MM.1S (cell line): ENCODE measurements at places on chromosomes 6 and 20.

- no peak for DNase-seq
Observed at GRCh38 chr6:63816982-63817436, 181.4 kb downstream of the PHF3 start.

GRCh38 chr6:106609699-106610098 lies 19.6 kb downstream of the RTN4IP1 start:
- DNase-seq, result no peak

DNA sequence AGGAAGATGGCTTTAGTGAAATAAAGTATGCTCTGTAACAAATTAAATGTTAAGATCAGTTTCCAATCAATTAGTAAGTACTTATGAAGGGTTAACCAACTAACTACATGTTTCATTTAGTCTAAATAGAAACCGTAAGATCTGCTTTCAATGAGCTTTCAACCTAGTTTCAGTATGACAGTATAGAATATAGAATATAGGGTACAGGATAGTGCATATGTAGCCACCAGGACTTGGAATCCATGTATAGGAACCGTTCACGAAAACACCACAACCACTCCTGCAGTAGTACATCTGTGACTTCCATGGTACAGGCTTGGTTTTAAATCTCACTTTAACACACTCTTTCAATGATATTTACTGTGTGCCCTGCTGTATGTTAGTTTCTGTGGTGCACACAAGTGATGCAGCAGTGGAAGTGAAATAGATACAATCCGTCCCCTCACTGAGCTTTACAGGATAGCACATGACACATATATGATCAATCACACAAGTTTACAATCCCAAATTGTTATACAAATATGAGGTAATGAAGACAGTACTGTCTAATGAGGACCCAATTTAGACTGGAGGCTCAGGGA lies 479.7 kb upstream of the MARCKS start:
- no peak for DNase-seq

GRCh38 chr6:44041461-44042260 lies 85.6 kb downstream of the MRPL14 start:
- no peak for DNase-seq

DNA sequence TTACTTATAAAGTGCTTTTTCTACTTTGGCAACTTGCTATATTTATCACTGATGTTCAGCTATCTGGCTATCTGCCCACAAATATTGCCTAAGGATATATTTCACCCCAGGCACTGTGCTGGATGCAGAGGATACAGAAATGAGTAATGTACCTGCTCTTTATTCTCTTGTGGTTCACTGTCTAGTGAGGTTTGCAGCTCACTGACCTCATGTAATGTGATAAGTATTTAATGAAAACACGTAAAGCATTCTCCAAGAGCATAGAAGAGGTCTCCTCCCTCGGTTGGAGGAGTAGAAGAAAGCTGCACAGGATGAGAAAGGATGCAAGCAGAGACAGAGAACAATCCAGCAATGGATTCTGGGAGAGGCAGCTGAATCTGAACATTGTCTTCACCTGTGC lies 610.7 kb downstream of the CBLN4 start:
- DNase-seq, result no peak

GRCh38 chr6:78770765-78771164 lies 96.6 kb upstream of the IRAK1BP1 start:
- no peak for DNase-seq

DNA sequence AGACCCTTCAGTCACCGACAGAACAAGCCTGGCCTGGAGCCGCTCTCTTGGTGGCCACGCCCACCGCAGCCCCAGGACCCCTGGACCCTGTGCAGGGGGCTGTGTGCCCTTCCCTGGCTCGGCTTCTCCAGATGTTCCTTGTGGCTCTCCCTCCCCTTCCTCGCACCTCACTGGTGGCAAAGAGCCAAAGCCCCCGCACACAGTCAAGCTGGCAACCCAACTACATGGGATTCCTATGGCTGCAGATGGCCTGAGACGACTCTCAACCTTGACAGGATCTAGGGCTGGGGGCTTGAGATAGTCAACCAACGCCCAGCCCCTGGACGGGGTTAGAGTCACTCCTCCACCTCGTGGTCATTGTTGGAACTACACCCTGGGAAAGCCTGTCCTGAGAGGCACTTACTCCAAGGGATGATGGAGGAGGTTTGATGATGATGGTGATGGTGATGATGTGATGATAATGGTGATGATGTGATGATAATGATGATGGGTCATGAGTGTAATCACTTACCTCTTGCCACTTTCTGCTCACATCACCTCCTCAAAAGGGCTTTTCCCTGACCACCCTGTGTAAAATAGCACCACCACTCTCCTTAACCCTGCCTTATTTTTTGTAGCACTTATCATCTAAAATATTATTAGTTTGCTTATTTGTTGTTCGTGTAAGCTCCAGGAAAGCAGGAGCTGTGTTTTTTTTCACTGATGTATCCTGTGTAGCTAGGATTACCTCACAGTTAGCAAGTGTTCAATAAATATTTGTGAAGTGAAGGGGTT lies 278.4 kb downstream of the LRFN2 start:
- peak; percentile 42 for DNase-seq

DNA sequence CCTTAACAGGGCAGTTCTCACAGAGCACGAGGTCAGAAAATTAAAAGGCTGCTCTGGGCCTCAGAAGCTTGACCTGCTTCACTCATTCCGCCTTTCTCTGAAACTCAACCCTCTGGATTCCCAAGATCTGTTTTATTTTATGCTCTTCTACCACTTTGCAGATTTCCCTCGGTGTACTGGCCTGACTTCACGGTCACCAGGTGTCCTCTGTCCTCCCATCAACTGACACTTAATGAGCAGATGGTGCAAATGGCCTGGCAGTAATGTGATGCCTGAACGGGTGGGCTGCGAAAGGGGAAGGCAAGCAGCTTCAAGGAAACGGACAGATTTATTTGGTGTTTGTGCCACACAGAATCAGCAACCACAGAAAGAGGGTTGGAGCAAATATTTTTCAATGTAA lies 169.7 kb upstream of the TFAP2D start:
- no peak for DNase-seq

- DNase-seq, result no peak
Observed at GRCh38 chr6:80527552-80528052, 421.1 kb downstream of the BCKDHB start.

DNA sequence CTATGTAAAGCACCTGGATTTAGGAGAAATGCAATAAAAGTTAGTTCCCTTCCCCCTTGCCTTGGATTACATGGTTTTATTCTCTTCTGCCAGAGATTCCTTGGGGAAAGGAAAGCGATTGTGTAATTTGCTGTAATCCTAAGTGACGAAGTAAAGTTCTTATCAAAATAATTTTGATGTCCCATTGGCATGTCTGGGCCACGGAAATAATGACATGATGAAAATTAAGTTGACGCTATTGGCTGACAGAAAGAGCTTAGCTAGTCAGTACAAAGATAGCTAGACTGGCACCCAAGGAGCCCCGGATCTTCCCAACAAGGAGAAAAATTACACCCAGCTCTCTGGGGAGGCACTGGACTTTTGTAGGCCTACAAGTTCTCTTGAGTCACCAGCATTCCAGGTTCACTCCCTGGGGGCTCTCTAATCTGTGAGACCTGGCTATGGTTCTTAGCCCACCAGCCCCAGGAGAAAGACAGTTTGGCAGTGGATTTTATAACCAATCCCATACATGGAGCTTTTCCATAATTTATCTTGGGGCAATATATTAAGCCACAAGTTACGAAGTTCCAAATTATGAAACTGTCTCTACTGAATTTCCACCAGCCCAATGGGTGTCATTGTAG lies 59.9 kb downstream of the FOXA2 start:
- no peak for DNase-seq

DNA sequence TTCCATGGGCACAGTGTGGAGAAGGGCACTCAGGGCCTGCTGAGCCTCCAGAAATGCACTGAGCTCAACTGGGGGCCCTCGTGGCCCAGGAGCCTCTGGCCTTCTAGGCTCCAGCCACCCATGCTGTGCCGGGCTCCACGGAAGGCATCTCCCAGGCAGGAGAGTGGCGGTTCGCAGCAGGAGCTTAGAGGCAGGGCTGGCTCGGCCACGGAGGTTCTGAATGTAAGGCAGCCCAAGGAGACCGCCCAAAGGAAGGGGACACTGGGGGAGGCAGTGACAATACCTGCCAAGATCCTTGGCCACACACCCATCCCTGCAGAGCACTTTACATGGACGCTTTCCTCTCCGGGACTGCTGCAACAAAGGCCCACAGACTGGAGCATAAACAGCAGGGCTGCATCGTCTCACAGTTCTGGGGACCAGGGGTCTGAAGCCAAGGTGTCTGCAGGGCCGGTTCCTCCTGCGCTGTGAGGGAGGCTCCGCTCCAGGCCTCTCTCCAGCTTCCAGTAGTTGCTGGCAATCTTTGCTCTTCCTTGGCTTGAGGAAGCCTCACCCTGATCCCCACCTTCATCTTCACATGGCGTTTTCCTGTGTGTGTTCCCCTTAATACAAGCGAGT lies 128.2 kb upstream of the CDH4 start:
- no peak for DNase-seq

DNA sequence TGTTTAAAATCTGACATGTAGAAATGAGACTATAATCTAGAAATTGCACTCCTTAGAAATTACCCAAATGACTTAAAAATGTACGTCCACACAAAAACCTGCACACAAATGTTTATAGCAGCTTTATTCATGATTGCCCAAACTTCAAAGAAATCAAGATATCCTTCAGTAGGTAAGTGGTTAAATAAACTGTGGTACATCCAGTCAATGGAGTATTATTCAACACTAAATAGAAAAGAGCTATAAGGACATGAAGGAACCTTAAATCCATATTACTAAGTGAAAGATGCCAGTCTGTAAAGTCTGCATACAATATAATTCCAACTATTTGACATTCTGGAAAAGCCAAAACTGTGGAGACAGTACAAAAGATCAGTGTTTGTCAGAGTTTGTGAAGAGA lies 513.4 kb downstream of the PKHD1 start:
- no peak for DNase-seq

DNA sequence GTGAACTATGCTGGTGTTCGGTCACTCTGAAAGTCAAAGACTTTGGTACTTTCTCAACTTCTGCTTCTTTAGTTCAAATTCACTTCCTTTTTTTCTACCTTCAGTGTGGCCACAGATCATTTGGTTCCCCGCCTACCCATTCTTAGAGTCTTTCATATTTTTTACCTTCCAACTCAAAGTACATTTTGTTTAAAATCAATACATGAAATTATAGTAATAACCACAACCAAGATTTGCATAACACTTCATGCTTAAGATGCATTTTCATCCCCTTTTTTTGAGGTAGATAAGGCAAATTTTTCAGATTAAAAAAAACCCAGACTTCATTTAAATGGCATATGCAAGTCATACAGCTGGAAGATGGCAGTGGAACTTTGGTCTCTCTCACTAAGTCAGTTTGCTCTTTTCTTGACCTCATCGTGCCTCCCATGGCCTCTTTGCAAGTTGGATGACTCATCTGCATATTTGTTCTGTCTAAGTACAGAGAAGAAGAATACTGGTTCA lies 11.9 kb upstream of the CNR1 start:
- DNase-seq, result no peak

DNA sequence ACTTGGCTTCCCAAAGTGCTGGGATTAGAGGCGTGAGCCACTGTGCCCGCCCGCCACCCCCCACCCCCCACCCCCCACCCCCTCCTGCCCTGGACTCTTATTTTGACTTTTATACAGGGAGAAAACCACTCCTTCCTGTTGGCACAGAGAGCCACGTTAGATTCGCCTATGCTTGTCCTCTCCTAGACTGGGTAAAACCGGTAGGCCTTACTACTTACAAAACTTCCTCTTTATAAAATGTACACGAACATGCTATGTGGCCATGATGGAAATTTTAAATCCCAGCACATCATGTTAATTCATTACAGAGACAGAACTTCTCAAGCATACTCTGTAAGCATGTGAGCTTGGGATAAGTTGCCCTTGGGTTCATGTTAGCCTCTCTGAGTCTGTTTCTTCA lies 124.2 kb downstream of the SLC24A3 start:
- DNase-seq, result no peak

DNA sequence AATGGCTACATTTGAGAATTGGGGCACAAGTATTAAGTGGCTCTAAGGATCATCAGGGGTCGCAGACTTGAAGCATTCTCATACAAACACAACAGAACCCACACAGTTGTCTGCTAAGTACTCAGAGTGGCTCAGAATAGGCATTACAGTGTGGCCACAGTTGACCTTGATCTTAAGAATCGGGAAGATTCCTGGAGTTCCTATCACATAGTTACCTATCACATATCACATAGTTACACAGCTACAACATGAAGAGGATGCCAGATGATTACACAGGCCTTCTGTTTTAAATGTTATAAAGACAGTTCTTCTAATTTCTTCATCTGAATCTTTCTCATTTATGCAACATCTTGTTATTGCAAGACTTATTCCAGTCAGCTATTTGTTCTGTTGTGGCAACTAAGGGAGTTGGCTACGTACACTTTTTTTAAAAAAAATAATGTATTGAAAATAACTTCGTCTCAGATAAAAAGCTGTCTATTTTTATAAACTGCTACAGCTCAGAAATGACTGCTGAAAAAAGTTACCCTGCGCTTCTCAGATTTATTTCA lies 129.0 kb downstream of the REV3L start:
- no peak for DNase-seq

DNA sequence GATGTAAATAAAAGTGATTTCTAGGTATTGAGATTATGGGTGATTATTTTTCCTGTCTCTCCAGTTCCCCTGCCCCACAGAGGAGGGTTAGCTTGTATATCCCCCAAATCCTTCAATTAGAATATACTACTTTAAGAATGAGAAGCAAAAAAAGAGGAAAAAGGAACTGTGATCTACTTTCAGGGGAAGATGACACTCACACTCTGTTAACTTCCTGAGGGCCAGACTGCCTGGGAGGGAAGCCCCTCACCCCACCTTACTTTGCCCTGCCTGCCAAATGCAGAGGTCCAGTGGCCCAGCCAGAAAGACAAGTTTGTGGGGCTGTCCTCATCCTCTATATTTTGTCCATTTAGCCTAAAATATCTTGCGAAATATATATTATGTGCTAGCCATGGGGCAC lies 9.2 kb upstream of the LY86 start:
- DNase-seq, result no peak

DNA sequence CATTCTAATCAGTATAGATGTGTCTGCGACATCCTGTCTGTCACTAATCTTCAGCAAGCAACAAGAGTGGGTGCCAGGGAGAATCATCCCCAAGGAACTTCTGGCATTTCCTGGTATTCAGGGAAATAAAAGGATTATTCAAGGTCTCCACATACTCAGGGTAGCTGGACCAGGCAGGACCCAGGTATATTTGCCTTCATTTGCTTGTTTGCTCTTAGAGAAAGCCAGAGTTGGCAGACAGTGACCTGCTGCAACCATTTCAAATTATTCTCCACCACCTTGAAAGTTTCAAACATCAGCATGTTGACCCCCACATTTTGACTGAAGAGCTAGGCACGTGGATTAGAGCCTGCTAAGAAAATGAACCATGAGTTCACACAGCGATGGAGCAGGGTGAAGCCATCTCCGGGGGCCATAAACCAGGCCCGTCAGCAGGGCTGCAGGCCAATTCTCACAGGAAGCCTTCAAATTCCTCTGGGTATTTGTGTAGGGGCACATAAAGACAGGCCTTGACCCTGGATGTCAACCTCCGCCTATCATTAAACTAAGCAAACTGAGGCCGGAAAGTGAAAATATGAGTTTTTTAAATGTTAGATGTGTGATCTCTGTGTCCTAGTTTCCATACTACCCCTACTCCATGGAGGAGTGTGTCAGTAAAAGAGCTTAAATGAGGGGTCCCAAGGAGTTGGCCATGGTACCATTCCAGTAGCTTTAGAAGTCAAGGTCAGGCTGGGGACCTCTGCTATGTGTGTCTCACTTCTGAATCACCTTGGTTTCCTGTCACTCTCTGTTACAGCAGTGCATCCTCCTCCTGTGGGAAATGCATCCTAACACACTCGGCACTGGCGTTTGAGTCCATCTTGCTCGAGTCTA lies 32.9 kb downstream of the TRAM2 start:
- DNase-seq, result no peak
